Renal cortex interstitium (tissue), 15 donors: ENCODE measurements at places on chromosomes 7 and 10. TPM values are rescaled to one million over a fixed set of nuclear protein-coding genes. Genes with fewer than 3 reads are reported as not detected.

DNA sequence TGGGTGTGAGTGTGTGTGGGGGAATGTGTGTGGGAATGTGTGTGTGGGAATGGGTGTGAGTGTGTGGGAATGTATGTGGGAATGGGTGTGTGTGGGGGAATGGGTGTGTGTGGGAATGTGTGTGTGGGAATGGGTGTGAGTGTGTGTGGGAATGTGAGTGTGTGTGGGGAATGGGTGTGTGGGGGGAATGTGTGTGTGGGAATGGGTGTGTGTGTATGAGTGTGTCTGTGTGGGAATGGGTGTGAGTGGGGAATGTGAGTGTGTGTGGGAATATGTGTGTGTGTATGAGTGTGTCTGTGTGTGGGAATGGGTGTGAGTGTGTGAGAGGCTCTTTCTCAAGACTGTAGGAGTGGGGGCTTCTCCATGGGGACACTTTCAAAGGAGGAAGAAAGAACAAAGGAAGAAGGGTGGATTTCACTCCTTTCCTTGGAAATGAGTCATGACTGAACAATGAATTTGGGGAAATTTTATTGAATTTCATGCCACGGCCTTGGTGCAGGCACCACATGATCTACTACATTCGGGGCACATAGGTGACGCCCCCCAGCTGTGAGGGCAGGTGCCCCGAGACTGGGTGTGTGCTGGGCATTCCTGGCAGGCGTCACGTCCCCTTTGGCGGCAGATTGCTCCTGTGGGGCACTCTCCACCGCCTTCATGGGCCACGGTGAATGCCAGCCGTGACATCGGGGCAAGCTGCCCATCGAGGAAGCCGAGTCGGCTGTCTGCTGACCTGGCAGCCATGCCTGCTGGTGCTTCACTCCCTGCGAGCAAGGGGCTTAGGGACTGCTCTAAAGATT lies 88.8 kb upstream of the INSIG1 start:
- no peak for DNase-seq

- DNase-seq = no peak
Observed at GRCh38 chr10:76396134-76396533, 964.7 kb downstream of the LRMDA start.

DNA sequence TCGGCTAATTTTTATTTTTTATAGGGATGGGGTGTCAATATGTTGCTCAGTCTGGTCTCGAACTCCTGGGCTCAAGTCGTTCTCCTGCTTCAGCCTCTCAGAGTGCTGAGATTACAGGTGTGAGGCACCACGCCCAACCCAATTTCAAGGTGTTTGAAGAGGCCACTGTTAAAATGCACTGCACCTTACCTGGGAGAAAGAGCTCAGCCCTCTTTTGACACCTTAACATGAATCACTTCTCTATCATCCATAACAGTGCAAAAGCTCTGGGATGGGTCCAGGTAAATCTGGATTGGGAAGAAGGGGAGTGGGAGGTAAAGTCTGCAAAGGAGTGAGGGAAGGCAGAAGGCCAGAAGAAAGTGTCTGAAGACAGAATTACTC lies 557 bp upstream of the ZNF282 start:
- DNase-seq = no peak

DNA sequence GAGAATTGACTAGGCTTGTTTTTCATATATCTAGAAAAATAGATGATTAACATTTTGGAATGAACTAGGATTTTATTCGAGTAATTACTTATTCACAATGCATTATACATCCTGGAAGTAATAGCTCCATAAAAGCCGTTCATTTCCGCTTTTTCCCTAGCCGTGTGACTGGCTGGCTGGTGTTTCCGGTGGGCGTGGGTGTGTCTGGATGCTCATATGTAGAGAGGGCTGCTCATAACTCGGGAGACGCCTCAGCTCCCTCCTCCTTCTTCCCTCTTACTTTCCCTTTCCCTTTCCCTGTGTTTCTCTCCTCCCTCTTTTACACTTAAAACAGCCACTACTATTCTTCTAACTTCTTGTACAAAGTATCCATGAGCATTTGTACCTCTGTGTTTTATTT lies 187.7 kb upstream of the VSTM2A start:
- no peak for DNase-seq

GRCh38 chr7:134472572-134473244 lies 13.8 kb upstream of the AKR1B1 start:
- no peak for DNase-seq

DNA sequence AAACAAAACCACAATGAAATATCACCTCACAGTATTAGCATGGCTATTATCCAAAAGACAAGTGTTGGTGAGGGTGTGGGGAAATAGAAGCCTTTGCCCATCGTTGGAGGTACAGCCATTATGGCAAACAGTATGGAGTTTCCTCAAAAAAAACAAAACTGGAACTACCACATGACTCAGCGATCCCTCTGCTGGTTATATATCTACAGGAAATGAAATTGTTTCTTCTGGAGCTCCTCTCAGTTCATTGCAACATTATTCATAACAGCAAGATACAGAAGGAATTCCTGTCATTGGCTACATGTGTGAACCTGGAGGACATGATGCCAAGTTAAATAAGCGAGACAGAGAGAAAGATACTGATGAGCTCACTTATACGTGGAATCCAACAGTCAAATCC lies 2.4 kb upstream of the UBE3C start:
- no peak for DNase-seq

DNA sequence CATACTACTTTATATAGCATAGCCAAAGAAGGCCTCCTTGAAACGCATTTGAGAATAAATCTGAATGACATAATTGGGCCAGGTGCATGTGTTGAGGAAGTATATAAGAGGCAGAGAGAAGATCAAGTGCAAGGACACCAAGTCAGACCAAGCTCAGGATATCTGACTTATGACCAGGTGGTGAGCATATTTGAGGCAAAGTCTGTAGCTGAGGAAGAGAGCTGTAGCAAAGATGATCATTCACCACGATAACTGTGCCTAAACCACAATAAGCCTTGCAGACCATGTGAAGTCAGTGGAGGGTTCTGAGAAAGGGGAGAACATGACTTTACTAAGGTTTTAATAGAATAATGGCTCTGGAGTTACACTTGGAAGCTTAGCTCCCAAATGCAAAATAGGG lies 292.3 kb downstream of the SORCS1 start:
- no peak for DNase-seq

GRCh38 chr10:80596391-80597257 lies 58.9 kb downstream of the SH2D4B start:
- no peak for DNase-seq

DNA sequence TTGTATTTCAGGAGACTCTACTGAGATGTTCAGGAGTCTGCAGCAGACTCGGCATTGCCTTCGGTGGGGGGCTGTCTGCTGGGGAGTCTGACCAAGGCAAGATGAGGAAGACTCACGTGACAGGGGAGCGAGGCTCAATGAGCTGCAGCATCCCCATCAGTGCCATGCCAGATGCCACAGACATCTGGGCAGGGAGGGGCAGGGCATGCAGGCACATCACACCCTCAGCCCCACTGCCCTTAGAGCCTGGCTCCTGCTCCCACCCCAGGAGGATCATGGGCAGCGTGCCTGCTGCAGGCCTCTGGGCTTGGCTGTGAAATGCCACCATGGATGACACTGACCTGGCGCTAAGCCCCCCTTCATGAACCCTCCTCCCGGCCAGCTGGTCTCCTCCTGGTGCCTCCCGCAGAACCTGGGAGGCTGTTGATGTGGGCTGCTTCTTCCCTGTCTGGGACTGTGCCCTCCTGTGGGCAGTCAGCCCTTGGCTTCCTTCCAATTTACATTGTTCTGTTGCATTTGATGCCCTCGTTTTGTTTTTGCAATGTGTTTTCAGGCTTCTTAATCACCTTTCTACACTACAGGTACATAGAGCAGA lies 235.0 kb downstream of the PAXIP1 start:
- no peak for DNase-seq

- no peak for DNase-seq
Observed at GRCh38 chr7:2728316-2729030, 40.5 kb downstream of the AMZ1 start.

- DNase-seq = no peak
Observed at GRCh38 chr7:6049780-6050179, 18.6 kb downstream of the ANKRD61 start.

DNA sequence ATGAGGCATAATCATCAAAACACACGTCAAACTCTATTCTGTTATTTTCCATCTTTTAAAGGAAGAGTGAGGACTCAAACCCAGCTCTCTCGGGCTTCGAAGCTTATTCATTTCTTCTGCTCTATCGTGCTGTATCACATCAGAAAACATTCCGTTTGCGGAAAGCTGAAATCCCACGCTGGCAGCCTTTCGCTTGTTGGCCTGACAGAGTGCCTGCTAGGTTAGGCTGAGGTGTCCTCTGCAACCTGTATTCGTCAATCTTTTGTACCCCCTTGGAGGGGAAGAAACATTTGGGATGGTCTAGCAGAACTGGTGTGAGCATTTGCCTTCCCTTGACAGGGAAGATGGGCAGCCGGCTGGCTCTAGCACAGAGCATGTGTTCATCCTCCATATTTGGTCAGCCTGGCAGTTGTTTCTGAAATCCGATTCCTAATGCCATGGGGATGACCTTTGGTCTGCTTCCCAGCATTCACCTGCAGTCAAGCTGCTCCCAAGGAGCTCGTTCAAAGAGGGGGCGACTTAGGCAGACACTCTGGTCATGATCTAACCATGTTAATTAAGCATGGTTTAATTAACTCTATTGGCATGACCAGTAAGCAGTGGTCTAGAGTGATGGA lies 55.2 kb downstream of the TACC2 start:
- DNase-seq = no peak

DNA sequence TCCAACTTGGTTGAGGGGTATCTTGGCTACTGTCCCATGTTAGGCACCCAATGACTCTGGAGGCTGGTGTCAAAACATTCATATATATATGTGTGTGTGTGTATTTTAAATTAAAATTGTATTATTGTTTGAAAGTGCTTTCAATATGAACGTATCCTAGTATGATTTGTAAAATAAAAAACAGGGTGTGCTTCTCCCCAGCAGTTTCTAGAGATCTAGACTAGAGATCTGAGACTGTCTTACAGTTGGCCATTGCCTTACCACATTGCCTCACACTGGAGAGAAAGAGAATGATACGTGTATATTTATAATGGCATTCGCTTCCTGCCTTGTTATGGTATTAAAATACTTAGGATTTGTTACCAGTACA lies 1.2 kb downstream of the BAG3 start:
- no peak for DNase-seq

- DNase-seq = no peak
Observed at GRCh38 chr10:3777981-3778691, 6.9 kb downstream of the KLF6 start.

DNA sequence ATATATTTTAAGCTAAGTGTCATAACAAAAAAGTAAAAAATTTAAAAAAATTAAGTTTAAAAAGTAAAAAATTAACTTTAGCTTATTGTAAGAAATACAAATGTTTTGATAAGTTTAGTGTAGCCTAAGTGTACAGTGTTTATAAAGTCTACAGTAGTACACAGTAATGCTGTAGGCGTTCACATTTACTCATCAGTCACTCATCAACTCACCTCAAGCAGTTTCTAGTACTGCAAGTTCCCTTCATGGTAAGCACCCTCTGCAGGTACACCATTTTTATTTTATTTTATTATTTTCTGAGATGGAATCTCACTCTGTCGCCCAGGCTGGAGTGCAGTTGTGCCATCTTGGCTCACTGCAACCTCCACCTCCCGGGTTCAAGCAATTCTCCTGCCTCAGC lies 316.0 kb downstream of the FGFR2 start:
- DNase-seq = no peak

DNA sequence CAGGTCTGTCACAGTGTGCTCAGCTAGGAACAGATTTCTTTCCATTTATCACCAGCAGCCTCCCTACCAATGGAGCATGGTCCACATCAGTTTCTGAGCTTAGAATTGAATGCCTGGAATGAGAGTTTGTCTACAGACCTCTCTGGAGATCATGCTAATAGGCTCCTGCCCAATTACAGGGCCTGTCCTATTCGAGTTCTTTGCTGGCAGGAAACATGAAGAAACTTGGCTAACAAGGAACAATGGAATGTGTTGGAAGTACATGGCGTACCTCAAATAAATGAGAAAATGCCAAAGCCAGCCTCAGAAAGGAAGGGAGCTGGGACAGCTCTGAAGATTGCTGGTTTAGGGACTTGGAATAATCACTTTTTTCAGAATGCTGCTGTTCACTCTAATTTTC lies 186.0 kb upstream of the AKR1E2 start:
- DNase-seq = no peak

DNA sequence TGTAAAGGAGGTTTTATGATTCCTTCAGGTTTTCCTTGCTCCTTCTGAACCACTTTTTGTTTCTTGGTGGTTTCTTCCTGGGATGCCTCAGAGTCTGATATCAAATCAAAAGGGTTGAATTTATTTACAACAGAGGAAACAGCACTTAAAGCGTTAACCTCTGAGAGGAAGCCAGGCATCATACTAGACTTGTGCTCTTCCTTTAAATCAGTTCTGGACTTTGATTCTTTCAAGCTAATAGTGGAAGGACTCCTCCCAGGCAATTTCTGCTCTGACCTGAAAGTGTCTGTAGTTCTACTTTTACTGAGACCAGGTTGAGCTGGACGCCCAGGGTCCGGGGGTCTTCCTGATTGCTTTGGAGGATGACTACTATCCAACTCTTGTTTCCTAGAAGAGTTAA lies 6.7 kb downstream of the PCLO start:
- no peak for DNase-seq

Gene EPO
- polyA plus RNA-seq = not detected

Gene PHKG1
- polyA plus RNA-seq = 0.90 TPM

Gene TMEM196
- polyA plus RNA-seq = not detected

Gene IGF2BP3
- polyA plus RNA-seq = 62.2 TPM

Gene GBX1
- 0.19 TPM for polyA plus RNA-seq

Gene OR13A1
- not detected for polyA plus RNA-seq

Gene PKD2L1
- polyA plus RNA-seq = 0.08 TPM

Gene CRHR2
- not detected for polyA plus RNA-seq

Gene NXPH1
- 0.06 TPM for polyA plus RNA-seq

Gene CFAP46
- polyA plus RNA-seq = 8.0 TPM

Gene LEP
- 0.16 TPM for polyA plus RNA-seq

Gene SYNPO2L
- polyA plus RNA-seq = 0.28 TPM

Gene NANOS1
- 4.8 TPM for polyA plus RNA-seq

Gene ZNF804B
- polyA plus RNA-seq = 0.21 TPM

Gene PLXNA4
- polyA plus RNA-seq = 14.6 TPM
